Epithelial cell of prostate (primary cell): ENCODE measurements at places on chromosomes 7 and 10.

GRCh38 chr10:124570646-124571045 is 109.0 kb downstream of the LHPP start:
- DNase-seq, result no peak

GRCh38 chr7:134515569-134516468 is 11.5 kb upstream of the AKR1B10 start:
- peak; percentile 69 for DNase-seq

DNA sequence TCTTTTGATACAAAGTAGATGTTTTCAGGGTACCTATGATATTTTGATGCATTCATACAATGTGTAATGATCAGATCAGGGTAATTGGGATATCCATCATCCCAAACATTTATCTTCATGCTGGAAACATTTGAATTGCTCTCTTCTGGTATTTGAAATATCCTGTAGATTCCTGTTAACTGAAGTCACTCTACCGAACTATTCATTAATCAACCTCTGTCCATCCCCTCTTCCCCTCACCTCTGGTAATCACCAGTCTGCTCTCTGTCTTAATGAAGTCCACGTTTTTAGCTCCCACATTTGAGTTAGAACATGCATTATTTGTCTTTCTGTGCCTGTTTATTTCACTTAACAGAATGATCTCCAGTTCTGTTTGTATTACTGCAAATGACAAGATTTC is 11.3 kb downstream of the MTG1 start:
- no peak for DNase-seq

DNA sequence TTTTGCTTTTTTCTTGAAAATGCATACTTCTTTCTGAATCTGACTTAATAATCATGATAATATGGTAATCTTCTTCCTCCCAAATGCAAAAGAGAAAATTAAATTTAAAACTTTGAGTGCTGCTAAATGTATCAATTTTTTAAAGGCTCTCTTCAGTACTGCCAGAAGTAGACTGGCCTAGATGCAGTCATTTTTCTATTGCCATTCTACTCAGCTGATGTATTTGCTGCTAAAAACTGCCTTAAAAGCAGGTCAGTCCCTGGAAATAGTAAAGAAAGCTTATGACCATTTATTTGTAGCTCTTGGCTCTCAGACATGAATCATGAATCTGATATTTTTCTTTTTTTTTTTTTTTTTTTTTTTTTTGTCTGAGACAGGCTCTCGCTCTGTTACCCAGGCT is 28.5 kb downstream of the NAPEPLD start:
- DNase-seq, result no peak

GRCh38 chr10:51063659-51064535 is 10.4 kb upstream of the PRKG1 start:
- no peak for DNase-seq

GRCh38 chr7:34596887-34597286 is 61.1 kb upstream of the NPSR1 start:
- DNase-seq, result no peak

- DNase-seq, result no peak
These were observed 5.0 kb downstream of the NUP205 start for GRCh38 chr7:135562720-135563119.

GRCh38 chr7:24143547-24143946 is 140.4 kb upstream of the NPY start:
- DNase-seq, result no peak

- no peak for DNase-seq
These were observed 208.8 kb downstream of the THSD7A start for GRCh38 chr7:11623093-11623678.

GRCh38 chr7:155803418-155804376 is 8.6 kb downstream of the SHH start:
- DNase-seq, result no peak

DNA sequence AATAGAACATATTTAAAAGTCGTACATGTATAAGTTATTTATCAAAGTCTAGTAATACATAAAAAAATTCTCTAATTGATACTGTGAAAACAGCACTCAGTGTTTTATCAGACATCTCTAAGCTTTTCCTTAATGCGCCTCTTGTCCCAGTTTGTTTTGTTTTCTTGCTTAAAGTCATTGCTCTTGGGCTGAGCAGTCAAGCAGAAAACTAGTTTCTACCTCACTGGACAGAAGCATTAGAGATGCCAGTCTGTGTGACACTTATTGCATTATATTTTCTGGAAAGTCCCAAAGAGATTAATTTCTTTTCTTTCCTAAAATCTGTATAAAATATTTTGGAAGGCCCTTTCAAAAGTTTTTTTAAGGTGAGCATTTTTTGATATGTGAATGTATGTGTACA is 236.2 kb downstream of the PCLO start:
- DNase-seq, result no peak

DNA sequence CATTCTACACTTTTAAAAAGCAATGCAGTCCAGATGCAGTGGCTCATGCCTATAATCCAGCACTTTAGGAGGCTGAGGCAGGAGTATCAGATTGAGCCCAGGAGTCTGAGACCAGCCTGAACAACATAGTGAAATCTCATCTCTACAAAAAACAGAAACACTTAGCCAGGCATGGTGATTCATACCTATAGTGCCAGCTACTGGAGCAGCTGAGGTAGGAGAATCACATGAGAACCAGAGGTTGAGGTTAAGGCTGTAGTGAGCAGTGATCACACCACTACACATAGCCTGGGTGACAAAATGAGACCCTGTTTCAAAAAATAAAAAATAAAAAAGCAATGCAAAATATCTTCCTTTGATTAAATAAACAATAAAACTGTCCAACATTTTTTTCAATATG is 205.2 kb downstream of the GRM8 start:
- DNase-seq, result no peak

- DNase-seq, result no peak
These were observed 13.6 kb upstream of the KAZALD1 start for GRCh38 chr10:101047961-101048892.

GRCh38 chr10:22849077-22849805 is 78.6 kb upstream of the ARMC3 start:
- DNase-seq, result no peak

GRCh38 chr10:19640566-19641263 is 175.5 kb upstream of the PLXDC2 start:
- DNase-seq, result no peak

DNA sequence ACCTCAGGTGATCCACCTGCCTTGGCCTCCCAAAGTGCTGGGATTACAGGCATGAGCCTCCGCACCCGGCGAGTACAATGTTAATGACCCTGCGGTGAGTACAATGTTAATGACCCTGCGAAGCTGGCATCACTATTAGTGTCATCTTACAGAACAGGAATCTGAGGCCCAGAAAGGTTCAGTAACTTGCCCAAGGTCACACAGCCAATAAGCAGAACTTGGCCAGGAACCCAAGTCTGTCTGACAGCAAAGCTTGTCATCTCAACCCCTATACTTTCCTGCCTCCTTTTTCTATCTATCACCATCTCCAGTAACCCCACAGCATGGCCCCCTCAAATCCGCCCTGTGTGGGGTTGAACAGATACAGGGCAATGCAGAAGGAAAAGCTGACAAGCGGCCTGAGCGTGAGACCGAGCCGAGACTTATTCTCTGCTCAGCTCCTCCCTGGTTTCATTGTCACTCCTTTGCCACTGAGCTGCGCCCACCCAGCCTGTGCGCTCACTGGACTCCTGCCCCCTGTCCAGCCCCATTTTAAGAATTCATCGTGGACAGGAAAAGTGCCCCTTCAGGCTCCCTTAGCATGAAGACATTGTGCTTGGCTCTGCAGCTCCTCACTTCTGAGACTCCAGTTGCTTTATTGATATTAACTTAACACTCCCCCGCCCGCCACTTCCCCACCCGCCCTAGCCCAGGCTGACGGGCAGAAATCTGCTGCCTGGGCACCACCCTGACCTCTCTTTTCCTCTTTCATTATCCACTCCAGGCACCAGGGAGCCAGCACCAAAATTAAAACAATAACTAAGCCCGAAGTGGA is 58.1 kb upstream of the LBX1 start:
- no peak for DNase-seq

DNA sequence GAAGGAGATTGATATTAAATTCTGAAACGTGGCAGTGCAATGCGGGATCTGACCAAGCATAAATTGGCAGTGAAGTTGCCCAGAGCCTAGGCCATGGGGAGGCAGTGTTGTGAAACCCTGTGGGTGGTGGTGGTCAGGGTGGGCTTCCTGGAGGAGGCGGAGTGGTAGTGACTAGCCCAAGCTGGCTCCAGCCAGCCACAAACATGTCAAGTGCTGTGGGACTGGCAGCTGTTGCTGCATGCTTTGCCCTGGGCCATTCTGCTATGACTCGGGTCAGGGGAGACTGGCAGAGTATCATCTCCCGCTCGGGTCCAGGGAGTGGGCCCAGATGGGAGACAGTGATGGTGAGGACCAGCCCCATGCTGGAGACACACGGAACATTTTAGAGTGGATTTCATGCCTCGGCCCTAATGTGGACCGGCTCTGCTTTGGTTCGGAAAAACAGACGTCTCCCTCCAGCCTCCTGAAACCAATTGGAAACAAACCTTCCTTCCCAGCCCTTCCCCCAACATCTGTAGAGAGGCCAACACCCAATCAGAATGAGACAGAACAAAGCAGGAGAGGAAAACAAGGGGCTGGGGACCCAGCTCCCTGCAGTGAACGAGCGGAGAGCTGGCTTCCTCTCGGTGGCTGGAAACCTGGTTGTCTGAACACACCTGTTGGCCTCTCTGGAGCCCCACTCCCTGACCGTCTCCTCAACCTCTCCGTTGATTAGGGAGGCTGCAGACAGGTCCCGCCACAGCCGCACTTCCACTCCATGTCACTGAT is 58.2 kb downstream of the TMEM270 start:
- no peak for DNase-seq

DNA sequence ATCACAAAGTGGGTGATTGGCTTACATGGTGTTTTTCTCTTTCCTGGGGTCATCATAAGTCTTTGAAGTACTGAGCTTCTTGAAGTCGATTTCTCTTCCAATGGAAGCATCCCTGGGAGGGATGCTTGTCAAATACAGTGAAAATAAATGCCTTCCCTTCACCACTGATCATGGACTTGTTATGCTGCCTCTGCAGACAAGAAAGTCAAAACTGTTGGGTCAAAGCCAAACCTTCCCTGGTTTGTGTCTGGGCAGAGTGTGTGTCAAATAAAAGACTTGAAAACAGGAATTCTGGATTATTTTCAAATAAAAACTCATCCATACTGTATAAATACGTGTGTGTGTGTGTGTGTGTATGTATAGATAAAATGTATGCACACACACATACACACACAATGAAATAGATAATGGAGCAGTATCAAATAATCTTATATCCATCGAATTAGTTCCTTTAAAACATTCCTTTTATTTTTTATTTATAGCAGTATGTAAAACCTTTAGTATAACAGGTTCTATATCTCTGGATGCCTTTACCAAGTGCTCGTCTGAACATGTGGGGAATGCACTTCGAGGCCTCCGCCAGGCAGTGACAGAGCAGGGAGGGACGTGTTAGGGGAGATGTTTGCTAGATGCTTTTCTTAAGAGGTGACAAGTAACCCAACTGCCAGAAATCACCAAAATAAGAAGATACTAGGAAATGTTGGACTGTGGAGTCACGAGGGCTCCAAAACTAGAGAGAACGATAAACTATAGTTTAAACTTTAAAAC is 27.2 kb upstream of the WNT16 start:
- no peak for DNase-seq

GRCh38 chr7:120039138-120039537 is 233.8 kb upstream of the KCND2 start:
- DNase-seq, result no peak

DNA sequence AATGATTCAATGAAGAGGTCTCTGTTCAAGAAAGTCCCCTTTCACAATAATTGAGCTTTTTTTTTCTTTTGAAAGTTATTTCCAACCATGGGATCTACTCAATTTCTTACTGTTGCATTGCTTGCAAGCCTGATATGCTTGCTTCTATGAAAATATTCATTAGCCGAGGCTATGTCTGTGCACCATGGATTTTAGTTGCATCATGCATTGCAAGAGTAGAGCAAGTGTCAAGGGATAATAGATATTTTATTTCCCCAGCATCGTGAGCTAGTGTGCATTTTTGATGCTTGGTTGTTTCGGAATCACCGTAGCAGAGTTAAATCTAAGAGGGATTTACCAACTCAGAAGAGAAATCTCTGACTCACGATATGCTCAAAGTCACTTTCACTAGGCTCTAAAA is 222.0 kb downstream of the SH2D4B start:
- no peak for DNase-seq

- DNase-seq, result no peak
These were observed 54.4 kb downstream of the GOLGA7B start for GRCh38 chr10:97904018-97904381.

DNA sequence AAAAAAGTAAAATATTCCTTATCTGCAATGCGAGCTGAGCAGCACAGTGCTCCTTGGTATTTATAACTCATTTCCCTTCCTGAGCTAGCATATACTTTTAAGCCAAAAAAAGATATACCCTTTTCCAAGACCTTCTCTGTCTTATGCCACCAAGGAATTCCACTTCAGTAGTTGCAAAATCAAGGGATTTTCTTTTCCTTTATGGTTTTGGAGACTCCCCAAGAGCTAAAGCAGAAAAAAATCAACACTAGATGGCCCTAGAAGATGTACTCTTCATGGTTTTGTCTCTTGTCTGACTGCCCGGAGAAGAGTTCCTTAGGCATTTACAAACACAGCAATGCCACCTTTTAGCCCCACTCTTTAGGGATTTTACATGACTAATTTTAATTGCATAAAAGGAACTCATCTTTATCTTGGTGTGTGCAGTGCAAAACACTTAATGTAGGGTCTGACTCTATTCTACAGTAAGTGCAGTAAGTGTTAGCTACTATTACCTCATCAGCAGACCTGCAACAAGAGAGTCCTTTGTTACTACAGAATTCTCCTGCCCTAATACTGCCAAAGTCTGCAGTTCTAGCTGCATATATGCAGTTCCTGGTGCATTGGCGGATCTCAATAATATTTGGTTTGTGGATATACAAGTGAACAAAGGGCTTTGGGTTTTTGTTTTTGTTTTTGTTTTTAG is 443.3 kb downstream of the GFRA1 start:
- no peak for DNase-seq

DNA sequence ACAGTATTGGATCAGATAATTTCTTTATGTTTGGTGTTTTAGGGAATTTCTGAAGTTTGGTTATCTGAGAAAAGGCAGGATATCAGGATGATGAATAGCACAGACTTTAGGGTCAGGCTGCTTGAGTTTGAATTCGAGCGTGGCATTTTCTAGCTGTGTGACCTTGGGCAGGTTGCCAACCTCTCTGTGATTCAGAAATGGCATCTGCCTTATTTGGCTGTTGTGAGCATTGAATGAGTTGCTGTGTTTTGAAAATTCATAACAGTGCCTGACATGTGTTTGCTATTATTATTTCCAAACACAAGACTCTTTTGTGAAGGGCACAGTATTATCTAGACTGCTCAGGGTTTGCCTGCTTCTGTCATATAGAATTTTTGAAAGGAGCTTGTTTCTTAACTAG is 66.9 kb downstream of the NXPH1 start:
- no peak for DNase-seq

DNA sequence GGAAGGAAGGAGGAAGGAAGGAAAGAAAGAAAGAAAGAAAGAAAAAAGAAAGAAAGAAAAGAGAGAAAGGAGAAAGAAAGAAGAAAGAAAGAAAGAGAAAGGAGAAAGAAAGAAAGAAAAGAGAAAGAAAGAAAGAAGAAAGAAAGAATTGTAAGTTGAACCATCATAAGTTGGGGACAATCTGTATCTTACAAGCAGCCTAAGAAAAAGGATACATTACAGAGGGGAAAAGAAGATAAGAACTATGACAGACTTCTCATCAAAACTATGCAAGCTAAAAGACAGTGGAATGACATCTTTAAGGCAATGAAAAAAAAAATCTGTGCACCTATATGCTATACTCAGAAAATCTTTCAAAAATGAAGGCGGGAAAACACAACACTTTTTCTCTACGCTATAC is 50.3 kb upstream of the SP4 start:
- no peak for DNase-seq

GRCh38 chr7:133155642-133156041 is 73.8 kb upstream of the CHCHD3 start:
- DNase-seq, result no peak
